ENCODE measurements at places on chromosomes 7 and 10.

DNA sequence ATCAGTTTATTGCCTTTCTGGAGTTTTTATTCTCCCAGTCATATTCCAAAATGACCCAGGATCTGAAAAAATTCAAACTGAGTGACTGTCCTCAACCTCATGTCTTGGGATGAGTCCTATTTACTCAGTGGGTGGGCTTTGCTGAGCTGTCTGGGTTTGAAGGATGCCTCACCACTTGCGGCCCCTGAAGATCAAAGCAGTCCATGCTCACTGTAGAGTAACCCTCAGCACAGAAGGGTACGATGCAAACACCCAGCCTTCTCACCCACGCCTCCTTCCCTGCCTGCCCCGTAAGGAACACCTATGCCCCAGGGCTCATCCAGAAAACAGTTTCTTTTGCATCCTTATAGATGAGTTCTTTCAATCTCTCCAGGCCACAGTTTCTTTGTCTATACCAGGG, 42.2 kb upstream of the GRB10 start:
- no peak for DNase-seq

GRCh38 chr10:10367264-10367663, 650.4 kb upstream of the CELF2 start:
- DNase-seq: no peak

GRCh38 chr10:49053053-49053997, 62.0 kb downstream of the VSTM4 start:
- no peak for DNase-seq

- no peak for DNase-seq
These were observed 268.7 kb downstream of the ZEB1 start for GRCh38 chr10:31587691-31588090.

DNA sequence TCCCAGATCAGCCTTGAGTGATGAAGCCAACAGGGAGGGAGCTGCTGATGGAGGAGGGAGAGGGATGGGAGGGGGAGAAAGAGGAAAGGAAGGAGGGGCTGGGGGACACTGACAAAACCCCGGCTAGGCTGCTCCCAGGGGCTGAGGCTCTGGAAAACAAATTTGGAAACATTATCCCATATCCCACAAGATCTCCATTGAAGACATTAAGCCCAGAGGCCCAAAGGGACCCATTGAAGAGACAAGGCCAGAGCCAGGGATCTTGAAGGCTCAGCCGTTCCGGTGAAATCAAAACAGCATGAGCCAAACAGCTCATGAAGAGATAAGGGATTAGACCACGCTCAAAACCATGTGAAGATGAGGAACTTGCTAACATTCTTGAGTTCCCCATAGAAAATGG, 184.3 kb upstream of the ITGB1 start:
- DNase-seq: no peak

DNA sequence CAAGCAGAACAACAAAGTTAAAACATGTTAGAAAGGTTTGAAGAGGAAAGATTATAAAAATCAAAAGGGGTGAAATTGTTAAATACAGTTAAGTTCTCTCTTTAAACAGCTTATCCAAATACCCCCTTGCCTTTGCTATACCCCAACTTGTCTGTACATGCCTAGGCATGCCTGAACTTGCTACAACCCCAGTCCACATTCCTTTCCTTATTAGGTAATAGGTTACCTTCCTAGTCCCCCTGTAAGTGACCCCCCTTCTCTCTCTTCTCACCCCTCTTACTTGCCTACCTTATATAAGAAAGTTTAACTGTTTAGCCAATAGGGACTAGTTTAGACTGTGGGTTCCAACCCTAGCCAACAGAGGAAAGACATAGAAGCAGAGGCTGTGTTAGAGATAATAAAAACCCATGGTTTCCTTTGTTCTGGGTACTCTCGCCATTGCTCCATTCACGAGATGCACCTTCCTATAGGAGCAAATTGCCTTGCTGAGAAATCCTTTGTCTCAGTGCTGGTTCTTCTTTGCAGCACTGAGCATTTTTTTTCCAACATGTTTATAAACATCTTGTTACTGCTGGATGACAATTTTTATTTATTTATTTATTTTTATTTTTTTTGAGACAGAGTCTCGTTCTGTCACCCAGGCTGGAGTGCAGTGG, 282.2 kb upstream of the GALNT17 start:
- DNase-seq: no peak

- DNase-seq: peak; percentile 19
These were observed 1.0 kb downstream of the CYP51A1 start for GRCh38 chr7:92133133-92133736.

Data from NCI-H510A treated with DMSO at 0.1 percent for 48 hours (cell line).